ENCODE measurements at places on chromosomes 13 and 19.

DNA sequence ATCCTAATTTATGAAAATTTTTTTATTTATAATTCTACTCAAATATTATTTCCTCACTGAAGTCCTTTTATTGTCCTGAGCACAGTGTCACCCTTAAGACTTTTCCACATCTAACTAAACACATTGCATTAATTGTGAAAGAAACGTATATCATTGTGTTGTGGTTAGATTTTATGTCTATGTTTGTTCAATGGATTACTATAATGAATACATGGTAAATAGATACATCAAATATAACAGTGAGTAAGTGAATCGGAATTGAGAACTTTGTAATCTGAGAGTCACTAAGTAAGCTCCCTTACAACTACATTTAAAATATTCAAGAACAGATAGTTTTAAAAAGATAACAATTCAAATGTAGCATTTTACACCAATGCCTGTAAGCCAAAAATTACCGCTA, 417.6 kb upstream of the PCDH20 start:
- H3K27me3 ChIP-seq: no peaks in the 10 kb centered on the region
- H3K36me3 ChIP-seq: no peaks in the 10 kb centered on the region
- H3K4me1 ChIP-seq: no peaks in the 10 kb centered on the region
- no peak for DNase-seq
- no peak overlapping the region for H3K27ac ChIP-seq
- H3K4me3 ChIP-seq: no peak overlapping the region

- no peaks in the 10 kb centered on the region for H3K4me1 ChIP-seq
- H3K4me3 ChIP-seq: no peak overlapping the region
- peaks cover 3% of the 10 kb centered on the region for H3K27me3 ChIP-seq
- peak; percentile 85 for DNase-seq
- no peak overlapping the region for H3K27ac ChIP-seq
- no peaks in the 10 kb centered on the region for H3K36me3 ChIP-seq
Measured at GRCh38 chr19:29478578-29479565, 46.9 kb upstream of the VSTM2B start.

DNA sequence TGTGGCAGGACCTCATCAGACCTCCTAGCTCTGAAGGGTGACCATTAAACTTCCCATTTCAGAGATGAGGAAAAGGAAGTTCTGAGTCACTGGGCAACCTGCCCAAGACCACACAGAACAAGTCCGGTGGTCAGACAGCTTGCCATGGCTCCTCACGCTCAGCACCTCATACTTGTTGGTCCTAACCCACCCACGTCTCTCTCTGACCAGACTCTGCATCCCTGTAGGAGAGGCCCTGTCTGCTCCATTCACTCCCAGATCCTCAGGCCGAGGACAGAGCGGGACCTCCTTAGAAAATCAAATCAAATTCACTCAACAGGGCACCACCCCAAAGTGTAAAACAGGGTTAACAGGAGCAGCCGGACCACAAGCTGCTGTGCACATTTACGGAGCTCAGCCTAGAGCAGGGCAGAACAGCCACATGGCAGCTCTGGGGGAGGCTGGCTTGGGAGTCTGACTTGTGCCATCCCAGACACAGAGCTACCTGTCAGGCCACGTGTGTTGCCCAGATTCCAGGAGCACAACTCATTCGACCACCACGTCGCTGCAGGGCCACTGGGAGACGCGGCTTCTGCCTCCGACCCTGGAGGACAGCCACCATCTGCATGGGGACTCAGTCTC, 1.7 kb downstream of the MIER2 start:
- peaks cover 14% of the 10 kb centered on the region for H3K27me3 ChIP-seq
- H3K4me3 ChIP-seq: peak overlapping the region; percentile 98
- H3K36me3 ChIP-seq: no peaks in the 10 kb centered on the region
- peaks cover 9% of the 10 kb centered on the region for H3K4me1 ChIP-seq
- H3K27ac ChIP-seq: no peak overlapping the region

DNA sequence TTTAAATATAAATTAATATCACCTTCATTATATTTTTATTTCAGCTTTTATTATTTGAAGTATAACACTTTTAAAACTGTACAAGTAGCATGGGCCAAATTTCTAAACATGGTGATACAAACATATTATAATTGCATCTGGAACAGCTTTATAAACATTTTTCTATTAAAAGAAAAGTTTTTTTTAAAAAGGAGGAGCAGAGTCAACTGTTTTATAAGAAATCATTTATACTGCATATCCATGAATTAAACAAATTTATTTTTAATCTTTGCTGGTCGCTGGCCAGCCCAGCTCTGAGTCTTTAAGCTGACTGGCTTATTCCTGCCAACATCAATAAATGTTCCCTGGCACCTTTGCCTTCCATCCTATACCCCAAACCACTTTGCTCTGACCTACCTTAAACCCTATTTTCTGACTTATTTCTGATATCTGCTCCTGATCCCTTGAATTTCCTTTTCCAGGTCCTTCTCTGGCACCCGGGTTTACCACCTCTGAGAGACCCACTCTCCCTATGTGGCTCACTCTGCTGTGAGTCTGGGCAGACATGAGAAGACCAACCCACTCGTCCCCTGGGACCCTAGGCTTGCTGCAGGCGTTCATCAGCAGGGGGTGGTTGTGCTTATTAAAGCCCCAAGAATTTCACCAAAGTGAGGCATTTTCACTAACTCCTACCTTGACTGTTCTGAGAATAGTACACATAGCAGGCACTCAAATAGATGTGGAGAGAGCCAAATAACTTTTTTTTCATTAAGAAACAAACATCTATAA, 220.3 kb downstream of the KLF12 start:
- DNase-seq: no peak
- no peaks in the 10 kb centered on the region for H3K27me3 ChIP-seq
- peaks cover 10% of the 10 kb centered on the region for H3K4me1 ChIP-seq
- no peak overlapping the region for H3K4me3 ChIP-seq

- H3K36me3 ChIP-seq: no peaks in the 10 kb centered on the region
- H3K27me3 ChIP-seq: peaks cover 31% of the 10 kb centered on the region
- DNase-seq: peak; percentile 71
- peaks cover 25% of the 10 kb centered on the region for H3K4me1 ChIP-seq
- H3K27ac ChIP-seq: no peak overlapping the region
- peak overlapping the region; percentile 58 for H3K4me3 ChIP-seq
Measured at GRCh38 chr19:46660008-46660517, 919 bp downstream of the DACT3 start.

DNA sequence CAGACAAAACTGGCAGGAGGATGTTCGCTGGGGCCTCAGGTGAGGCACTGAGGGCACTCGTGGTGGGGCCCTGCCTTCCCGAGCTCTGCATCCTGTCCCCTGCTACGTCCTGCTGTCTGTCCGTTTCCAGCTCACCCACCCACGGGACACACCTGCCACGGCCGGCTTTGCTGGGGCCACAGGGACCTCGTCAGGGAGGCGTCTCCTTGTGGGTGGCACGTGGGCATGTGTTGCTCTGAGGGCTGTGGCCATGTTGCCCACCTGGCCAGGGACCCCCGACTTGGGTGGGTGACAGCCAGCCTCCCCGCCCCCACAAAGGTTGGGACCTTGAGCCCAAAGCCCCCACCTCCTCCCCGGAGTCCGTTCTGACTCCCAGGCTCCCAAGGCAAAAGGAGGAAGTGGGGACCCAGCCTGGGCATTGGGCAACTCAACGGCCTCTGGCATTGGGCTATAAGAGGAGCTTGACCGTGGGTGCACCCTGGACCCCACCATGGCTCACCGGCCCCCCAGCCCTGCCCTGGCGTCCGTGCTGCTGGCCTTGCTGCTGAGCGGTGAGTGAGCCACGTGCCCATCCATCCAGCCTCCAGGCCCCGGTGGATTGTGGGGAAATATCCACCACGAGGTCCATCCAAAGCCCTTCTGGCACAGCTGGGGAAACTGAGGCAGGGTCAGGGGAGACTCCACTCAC, at the start of gene PRTN3:
Gene PRTN3 (plus strand): TSS at position 481 of the 688 bp plus-strand sequence. CDS start 10 bp downstream, at position 491.
- no peak within 1 kb of the TSS for H3K27ac ChIP-seq
- H3K4me3 ChIP-seq: no peak within 1 kb of the TSS
- H3K4me1 ChIP-seq: peaks cover 3% of the 10 kb centered on the region
- H3K27me3 ChIP-seq: peaks cover 36% of the 10 kb centered on the region

DNA sequence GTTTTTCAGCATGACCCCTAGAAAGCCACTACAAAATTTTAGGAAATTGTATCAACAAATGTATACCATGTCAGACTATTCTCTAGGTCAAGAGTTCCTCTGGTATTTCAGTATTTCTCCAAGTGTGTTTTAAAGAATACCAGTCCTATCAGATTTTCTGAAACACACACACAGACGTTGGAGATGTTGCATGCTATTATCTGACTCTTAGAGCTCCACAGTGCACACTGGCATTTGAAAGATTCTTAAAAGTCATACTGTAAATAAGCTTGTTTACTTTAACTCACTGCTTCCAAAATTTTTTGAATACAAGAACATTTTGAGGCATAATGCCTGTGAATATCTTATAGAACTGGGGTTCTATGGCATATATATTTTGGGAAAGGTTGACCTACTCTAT, 33.8 kb upstream of the VWA8 start:
- H3K27ac ChIP-seq: no peak overlapping the region
- H3K4me1 ChIP-seq: no peaks in the 10 kb centered on the region

DNA sequence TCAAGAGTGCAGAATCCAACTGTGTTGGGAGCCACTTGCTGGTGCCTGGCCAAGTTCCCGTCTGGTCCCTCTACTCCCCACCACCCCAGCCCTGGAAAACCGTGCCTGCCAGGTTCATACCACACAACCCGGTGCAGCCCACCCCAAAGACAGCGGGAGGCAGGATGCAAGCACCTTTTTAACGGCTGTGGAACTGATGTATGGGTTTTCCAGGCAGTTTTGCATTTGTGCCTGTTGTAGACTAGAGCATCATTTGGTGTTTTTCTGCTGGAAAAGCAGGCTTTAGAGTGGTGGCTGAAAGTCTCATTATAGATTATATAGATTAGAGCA, 13.5 kb downstream of the TFDP1 start:
- H3K27me3 ChIP-seq: no peaks in the 10 kb centered on the region
- no peak overlapping the region for H3K27ac ChIP-seq
- H3K4me1 ChIP-seq: peaks cover 3% of the 10 kb centered on the region
- no peaks in the 10 kb centered on the region for H3K36me3 ChIP-seq

GRCh38 chr19:40143612-40144011, 47.6 kb upstream of the MAP3K10 start:
- no peak overlapping the region for H3K4me3 ChIP-seq
- no peaks in the 10 kb centered on the region for H3K4me1 ChIP-seq
- H3K27ac ChIP-seq: no peak overlapping the region
- no peak for DNase-seq
- no peaks in the 10 kb centered on the region for H3K36me3 ChIP-seq

- no peak overlapping the region for H3K27ac ChIP-seq
- H3K4me3 ChIP-seq: peak overlapping the region; percentile 70
- peak; percentile 90 for DNase-seq
- no peaks in the 10 kb centered on the region for H3K4me1 ChIP-seq
Measured at GRCh38 chr19:21463449-21464105, 41.8 kb upstream of the ZNF429 start.

- no peaks in the 10 kb centered on the region for H3K27me3 ChIP-seq
- no peaks in the 10 kb centered on the region for H3K4me1 ChIP-seq
- H3K4me3 ChIP-seq: no peak overlapping the region
- DNase-seq: peak; percentile 4
Measured at GRCh38 chr13:65597839-65598818, 1632.0 kb downstream of the PCDH9 start.

DNA sequence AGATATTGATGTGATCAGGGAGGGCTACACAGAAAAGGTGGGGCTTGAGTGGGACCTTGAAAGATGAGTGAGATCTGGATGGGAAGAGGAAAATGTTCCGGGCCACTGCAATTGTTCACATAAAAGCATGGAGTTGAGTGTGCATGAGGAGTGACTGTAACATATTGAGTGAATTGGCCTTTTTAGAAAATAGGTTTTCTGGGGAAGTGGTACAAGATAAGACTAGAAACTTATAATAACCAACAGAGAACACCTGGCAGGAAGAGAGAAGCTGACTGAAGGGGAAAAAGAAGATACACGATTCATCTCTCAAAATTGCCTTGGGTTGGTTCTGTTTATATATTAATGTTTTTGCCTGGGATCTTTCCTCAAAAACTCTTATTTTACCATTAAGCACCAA, 32.2 kb downstream of the SLC10A2 start:
- no peak overlapping the region for H3K27ac ChIP-seq
- DNase-seq: no peak
- H3K36me3 ChIP-seq: no peaks in the 10 kb centered on the region

DNA sequence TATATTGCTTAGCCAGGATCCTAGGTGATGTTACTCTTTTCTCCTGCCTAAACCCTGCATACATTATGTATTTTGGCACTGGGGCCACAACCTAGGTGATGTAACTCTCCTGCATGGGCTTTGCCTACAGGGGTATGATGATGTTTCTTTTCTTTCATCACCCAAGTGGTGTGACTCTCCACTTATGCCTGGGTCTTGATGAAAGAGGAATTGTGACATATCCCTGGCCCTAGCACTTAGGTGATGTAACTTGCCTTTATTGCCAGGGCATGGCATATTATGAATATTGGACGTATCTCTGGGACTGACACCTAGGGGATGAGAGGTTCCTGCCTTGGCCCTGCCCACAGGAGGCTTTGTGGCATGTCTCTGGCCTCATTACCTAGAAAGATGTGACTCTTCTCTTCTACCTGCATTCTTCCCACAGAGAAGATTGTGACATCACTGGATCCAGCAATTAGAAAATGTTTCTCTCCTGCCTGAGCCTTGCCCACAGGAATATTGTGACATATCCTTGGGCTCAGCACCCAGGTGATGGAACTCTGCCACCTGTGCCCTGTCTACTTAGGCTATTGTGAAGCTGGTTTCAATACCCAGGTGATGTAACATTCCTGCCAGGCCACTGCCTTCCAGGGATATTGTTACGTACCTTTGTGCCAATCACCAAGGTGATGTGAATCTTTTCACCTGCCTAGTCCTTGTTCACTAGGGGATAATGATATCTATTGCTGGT, 27.3 kb upstream of the ZNF254 start:
- no peak overlapping the region for H3K4me3 ChIP-seq
- DNase-seq: no peak
- no peak overlapping the region for H3K27ac ChIP-seq
- H3K36me3 ChIP-seq: no peaks in the 10 kb centered on the region

DNA sequence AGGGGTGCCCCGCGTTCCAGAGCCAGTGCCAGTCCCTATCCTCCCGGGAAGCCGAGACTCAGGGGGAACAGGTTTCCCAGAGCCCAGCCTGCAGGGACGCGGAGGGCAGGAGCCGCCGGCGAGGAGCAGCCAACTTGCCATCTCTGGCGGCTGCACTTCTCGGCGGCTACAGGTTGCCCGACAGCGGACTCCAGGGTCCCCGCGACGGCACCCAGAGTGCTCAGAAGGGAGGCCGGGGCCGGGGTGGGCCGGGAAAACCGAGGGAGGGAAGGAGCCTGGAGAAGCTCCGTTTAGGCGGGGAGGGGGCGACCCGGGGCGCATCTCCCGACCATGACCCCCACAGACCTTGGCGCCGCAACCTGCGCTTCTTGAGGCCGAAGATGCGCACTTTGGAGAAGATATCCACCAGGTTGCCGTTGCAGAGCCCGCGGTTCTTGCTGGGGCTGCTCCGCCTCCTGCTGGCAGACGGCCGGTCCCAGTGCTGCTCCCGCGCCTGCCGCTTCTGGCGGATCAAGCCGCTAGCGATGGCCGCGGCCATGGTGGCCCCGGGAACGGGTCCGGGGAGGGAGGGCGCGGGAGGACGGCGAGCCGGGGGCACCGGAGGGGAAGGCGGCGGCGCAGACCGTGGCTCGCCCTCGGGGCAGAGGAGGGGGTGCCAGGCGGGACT, 463.8 kb downstream of the ITGBL1 start:
- H3K27me3 ChIP-seq: peaks cover 100% of the 10 kb centered on the region
- H3K4me3 ChIP-seq: peak overlapping the region; percentile 67
- no peak overlapping the region for H3K27ac ChIP-seq
- peak; percentile 84 for DNase-seq
